ENCODE measurements at places on chromosomes 2 and 18. TPM values are rescaled to one million over a fixed set of nuclear protein-coding genes. Genes with fewer than 3 reads are reported as not detected.

CCDC121 gene
- total RNA-seq: 3.8 TPM

DPYSL5 gene
- total RNA-seq: 3.6 TPM

ASTL gene
- total RNA-seq: not detected

TUBA3D gene
- total RNA-seq: 11.1 TPM

MARCHF4 gene
- total RNA-seq: 27.4 TPM

ST6GAL2 gene
- total RNA-seq: 16.1 TPM

GPAT2 gene
- total RNA-seq: not detected

KLHL41 gene
- 0.50 TPM for total RNA-seq

AOX1 gene
- total RNA-seq: 4.7 TPM

TRIM43 gene
- total RNA-seq: not detected

LRP1B gene
- not detected for total RNA-seq

DSG4 gene
- not detected for total RNA-seq

SERPINB7 gene
- 1.7 TPM for total RNA-seq

GALNT1 gene
- 68.3 TPM for total RNA-seq

STAT4 gene
- total RNA-seq: 3.2 TPM

NPPC gene
- 0.31 TPM for total RNA-seq

AMER3 gene
- not detected for total RNA-seq

TEKT4 gene
- total RNA-seq: not detected

ST8SIA3 gene
- not detected for total RNA-seq

SLC9A2 gene
- total RNA-seq: 2.8 TPM

PRSS56 gene
- total RNA-seq: 0.21 TPM

C2orf80 gene
- not detected for total RNA-seq

All from A549 treated with Mapracorat at 1 μM for 4 hours (cell line).